HEK293T (cell line): ENCODE measurements at places on chromosomes 12 and 14.

- DNase-seq, result no peak
Observed at GRCh38 chr12:15603474-15604085, 185.6 kb downstream of the EPS8 start.

GRCh38 chr14:104678346-104678745, 11.1 kb upstream of the INF2 start:
- DNase-seq, result no peak

DNA sequence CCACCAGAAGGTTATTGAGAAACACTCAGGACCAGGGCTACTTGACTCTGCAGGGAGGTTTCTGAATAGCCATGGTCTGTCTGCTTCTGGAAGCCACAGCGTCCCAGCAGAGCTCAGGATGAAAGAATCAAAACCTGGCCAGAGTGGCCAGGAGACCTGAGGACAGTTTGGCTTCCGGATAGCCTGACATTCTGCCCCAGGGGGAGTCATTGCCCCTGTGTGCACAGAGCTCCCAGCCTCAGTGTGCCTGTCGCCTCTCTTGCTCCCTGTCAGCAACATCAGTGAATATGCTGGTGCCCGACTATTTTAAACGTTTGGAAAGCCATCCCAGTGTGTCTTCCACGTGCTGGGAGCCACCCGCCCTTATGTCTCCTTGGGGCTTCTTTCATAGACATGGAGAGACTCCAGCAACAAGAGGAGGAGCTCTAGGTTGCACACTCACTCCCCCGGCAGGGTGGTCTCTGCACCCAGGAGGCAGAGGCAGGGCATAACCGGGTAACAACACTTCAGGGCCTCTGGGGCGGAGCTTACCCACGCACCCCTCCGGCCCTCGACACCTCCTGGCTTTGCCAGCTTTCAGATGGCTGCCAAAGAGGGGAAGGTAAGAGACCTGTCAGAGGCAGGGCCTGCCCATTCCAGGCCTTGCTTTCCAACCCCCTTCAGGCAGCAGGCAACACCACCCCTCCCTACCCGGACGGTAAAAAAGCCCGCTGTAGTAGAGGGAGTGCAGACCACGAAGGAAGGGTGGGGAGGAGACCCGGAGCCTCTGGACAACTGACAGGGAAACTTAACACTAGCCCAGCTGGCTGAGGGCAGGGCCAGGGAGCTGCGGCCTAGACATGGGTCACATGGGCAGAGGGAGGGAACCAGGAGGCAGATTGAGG, 19.0 kb upstream of the SLC6A12 start:
- DNase-seq, result no peak

GRCh38 chr14:87351007-87351406, 642.0 kb downstream of the GALC start:
- no peak for DNase-seq

- no peak for DNase-seq
Observed at GRCh38 chr12:105234197-105234596, 1.8 kb downstream of the APPL2 start.

DNA sequence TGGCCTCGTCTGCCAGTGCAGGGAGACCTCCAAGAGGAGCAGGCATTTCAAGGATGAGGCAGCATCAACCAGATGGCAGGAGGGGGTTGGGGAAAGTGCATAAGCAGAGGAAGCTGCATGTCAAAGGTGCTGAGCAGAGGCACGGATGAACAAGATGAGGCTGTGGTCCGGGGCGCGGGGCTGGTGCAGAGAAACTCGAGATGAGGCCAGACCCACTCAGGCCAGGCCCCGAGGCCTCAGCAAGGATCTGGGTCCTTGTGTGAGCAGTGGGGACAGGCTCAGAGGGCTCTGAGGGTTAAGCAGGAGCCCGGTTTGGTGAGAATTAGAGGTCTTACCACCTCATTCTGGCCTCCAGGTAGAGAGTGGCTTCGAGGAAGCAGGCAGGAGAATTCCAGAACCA, 98.8 kb downstream of the DICER1 start:
- DNase-seq, result no peak

DNA sequence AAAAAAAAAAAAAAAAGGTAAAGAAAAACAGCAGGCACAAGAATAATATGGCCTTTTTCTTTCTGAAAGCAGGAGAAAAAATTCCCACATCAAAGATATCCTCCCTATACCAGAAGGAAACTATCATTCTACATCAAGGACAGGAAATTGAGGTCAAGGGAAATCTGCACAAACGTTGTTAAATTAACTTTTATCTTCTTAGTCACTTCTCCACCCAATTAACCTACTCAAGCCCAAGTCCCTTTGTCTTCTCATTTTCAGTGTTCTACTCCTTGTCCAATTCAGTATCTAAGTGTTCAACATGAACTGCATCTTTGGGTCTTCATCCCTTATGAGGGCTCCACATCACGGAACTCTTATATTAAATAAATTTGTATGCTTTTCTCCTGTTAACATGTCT, 15.7 kb downstream of the NDUFA12 start:
- no peak for DNase-seq

DNA sequence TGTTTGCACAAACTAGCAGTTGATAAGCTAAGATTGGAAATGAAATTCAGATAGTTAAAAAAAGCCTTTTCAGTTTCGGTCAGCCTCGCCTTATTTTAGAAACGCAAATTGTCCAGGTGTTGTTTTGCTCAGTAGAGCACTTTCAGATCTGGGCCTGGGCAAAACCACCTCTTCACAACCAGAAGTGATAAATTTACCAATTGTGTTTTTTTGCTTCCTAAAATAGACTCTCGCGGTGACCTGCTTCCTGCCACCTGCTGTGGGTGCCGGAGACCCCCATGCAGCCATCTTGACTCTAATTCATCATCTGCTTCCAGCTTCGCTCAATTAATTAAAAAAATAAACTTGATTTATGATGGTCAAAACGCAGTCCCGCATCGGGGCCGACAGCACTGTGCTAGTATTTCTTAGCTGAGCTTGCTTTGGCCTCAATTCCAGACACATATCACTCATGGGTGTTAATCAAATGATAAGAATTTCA, 335.6 kb downstream of the TMEM121 start:
- no peak for DNase-seq

- DNase-seq, result no peak
Observed at GRCh38 chr12:120346681-120347080, 19.1 kb upstream of the PLA2G1B start.

DNA sequence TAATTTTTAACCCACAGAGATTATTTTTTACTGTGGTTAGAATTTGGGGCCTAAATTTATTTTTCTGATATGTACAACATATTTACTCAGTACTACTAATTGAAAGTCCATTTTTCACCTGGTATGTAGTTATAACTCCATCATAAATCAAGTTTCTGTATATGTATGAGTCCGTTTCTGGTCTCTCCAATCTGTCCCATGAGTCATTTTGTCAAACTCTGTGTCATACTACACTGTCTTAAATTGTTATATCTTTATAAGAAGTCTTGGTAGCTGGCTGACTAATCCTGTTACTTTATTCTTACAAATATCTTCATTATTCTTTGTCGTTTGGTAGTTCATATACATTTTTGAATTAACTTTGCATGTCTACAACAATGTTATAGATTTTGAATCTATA, 344.0 kb downstream of the PDZRN4 start:
- no peak for DNase-seq

DNA sequence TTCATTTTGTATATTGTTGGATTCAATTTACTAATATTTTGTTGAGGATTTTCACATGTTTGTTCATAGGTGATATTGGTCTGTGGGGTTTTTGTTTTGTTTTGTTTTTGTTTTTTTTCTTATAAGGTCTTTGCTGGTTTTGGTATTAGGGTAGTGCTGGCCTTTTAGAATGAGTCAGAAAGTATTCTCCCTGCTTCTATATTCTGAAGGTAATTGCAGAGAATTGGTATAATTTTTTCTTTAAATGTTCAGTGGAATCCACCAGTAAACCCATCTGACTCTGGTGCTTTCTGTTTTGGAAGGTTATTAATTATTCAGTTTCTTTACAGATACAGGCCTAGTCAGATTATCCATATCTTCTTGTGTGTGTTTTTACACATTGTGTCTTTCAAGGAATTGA, 8.9 kb downstream of the TOGARAM1 start:
- no peak for DNase-seq

DNA sequence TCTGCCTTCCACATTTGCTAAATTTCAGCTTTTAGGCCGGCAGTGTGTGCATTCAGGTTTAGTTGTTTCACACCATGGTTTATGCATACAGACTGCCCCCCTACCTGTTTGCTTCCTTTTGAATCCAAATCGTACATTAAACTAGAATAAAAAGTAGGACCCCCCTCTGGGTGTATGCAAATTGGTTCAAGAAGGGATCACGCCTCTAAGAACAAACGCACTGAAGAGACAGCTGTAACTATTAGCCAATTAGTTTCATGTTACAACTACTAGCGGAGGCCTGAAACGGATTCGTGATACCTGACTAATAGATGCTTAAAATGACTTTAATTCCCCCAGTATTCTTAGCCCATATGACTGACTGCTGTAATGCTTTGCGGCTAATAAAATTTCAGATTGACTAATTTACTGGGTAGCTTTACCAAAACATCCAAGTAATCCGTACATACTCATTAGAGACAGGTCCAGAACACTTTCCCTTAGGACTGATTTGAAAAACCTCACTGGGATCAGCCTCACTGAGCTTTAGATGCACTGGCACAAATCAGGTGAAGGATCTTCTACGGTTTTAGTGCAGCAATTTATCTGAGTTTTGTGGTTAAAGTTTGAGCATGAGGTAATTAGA, 411.8 kb downstream of the NPAS3 start:
- no peak for DNase-seq

- no peak for DNase-seq
Observed at GRCh38 chr12:92696216-92696615, 6.6 kb upstream of the PLEKHG7 start.

DNA sequence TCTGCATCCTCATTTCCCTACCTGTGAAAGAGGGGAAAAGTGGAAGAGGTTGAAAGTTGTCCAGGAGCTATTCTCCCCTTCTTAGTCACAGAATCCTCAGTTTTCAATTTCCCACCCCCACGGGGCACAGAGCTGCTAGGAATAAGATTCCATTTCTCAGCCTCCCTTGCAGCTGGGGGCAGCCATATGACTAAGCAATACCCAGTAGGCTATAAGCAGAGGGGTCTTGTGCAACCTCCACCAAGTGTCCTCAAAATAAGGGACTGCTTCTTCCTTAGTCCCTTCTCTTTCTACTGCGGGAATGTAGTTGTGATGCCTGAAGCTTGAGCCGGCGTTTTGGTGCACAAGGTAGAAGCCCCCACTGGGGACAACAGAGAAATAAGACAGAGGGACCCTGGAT, 40.9 kb downstream of the VWF start:
- no peak for DNase-seq
